Breast epithelium (tissue), 4 donors: ENCODE measurements at places on chromosomes 16 and 17. TPM values are rescaled to one million over a fixed set of nuclear protein-coding genes. Genes with fewer than 3 reads are reported as not detected.

DNA sequence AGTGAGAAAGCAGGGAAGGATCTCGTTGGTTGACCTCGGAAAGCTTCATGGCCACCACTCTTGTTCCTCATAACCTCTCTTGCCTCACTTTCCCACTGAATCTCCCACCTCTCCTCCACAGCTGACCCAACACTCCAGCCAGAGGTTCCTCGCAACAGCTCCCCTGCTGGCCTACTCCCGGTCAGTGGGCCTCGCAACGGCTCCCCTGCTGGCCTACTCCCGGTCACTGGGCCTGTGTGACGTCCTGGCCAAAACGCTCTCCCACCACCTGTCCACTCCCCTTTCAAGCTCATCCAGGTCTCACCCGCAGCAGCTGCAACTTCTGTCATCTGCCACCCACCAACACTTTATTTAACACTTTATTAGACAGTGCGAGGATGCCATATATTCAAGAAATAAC, 149.1 kb downstream of the VPS53 start:
- DNase-seq = no peak
- no peak overlapping the region for H3K4me3 ChIP-seq
- no peak overlapping the region for H3K27ac ChIP-seq
- no peaks in the 10 kb centered on the region for H3K27me3 ChIP-seq
- H3K36me3 ChIP-seq = no peaks in the 10 kb centered on the region
- no peaks in the 10 kb centered on the region for H3K4me1 ChIP-seq

DNA sequence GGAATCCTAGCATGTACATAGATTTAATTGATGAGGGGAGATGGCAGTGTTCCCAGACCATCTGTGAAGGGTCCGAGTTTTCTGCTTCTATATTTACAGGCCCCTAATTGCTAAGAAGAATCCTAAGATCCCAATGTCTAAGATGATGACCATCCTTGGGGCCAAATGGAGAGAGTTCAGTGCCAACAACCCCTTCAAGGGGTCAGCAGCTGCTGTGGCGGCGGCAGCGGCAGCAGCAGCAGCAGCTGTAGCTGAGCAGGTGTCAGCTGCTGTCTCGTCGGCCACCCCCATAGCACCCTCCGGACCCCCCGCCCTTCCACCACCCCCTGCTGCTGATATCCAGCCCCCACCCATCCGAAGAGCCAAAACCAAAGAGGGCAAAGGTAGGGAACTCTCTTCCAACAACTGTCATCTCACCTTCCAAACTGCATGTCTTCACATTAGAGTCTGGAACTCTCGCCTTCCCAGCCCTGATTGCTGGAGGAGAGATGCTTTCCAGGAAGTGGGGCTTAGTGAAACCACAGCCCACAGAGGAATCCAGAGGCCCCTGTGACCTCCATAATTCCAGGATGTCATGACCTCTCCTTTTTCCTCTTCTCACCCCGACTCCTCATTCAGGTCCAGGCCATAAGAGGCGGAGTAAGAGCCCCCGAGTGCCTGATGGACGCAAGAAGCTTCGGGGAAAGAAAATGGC, 4.7 kb downstream of the CHD3 start:
- peaks cover 10% of the 10 kb centered on the region for H3K4me1 ChIP-seq
- H3K27me3 ChIP-seq = no peaks in the 10 kb centered on the region
- no peak overlapping the region for H3K27ac ChIP-seq
- DNase-seq = no peak
- H3K4me3 ChIP-seq = no peak overlapping the region

DNA sequence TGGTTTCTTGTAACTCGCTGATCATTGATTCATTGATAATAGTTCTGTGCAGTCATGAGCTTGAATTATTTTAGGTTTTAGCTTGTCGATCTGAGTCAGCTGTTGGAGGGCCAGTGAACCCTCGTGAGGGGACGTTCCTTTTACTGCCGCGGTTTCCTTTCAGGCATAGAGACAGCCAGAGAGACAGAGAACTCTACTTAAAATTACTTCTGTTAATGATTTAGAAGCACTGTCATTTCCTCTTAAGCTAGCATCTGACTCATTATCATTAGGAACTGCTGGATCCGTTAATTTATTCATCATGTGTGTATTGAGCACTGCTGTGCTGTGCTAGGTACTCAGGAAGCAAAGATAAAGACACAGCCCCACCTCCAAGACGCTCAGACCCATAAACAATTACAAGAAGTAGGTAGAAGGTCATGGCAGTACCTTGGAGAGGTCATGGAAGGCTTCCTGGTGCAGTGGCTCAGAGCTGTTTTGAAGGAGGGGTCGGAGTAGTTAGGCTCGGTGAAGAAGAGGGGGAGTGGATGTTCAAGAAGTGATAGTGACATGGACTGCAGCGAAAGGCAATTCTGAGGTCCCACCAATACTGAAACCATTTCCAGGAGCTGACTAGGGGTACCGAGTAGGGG, 3.3 kb downstream of the PGS1 start:
- H3K4me1 ChIP-seq = peaks cover 31% of the 10 kb centered on the region
- no peaks in the 10 kb centered on the region for H3K36me3 ChIP-seq
- peak overlapping the region; percentile 78 for H3K27ac ChIP-seq
- no peaks in the 10 kb centered on the region for H3K27me3 ChIP-seq

DNA sequence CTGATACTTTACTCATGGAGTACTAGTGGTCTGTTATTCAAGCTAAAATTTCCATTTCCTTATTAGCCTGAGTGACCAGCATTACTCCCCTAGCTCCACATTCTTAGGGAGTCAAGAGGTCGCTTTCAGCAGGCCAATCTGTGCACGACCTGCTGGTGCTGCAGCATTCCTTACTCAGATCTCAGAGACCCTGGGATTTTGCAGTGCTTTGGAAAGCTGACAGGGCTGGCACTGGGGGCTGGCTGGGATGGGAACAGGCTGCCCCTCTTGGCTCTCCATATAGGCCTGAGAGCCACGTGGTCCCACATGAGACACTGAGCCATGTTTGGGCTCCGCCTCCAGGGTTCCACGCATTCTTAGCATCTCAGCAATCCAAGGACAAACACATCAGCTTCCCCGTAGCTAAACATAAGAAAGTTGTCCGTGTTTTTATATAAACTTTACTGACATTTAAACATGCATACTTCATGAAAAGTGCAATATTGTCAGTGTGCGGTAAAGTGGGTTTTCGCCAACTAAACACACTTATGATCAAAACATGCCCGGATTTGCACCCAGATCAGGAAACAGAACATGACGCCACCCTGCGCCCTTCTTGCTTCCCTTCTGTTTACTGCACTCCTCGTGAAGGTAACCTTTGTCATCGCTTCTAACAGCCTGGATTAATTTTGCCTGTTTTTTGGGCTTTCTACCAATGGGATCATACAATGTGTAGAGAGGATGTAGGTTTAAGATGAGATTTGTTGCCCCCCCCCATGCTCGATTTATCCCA, 254.5 kb upstream of the CACNG5 start:
- peak overlapping the region; percentile 26 for H3K27ac ChIP-seq
- no peak for DNase-seq
- no peaks in the 10 kb centered on the region for H3K4me1 ChIP-seq
- no peaks in the 10 kb centered on the region for H3K27me3 ChIP-seq
- no peak overlapping the region for H3K4me3 ChIP-seq
- H3K36me3 ChIP-seq = no peaks in the 10 kb centered on the region

DNA sequence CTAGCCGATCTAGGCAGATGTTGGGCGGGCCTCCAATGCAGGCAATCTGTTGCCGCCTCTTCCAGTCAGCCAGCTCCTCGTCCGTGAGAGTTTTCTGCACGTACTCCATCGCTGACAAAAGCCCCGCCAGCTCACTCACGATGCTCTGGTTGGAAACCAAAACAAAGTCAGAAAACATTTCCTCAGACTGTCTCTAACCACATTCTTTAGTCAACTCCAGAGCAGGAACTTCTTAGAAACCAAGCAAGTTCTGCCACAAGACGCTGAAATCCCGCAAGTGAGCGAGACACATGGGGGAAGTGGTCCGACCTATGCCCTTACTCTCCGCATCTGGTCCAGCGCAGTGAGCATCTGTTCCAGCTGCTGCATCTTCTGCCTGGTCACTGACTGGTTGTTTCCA, 49.1 kb downstream of the STAT5A start:
- H3K36me3 ChIP-seq = peaks cover 8% of the 10 kb centered on the region
- no peaks in the 10 kb centered on the region for H3K4me1 ChIP-seq
- no peak for DNase-seq
- H3K27me3 ChIP-seq = no peaks in the 10 kb centered on the region
- no peak overlapping the region for H3K4me3 ChIP-seq

GRCh38 chr17:54813896-54814295, 86.8 kb upstream of the TOM1L1 start:
- H3K36me3 ChIP-seq = no peaks in the 10 kb centered on the region
- no peaks in the 10 kb centered on the region for H3K27me3 ChIP-seq
- no peaks in the 10 kb centered on the region for H3K4me1 ChIP-seq
- H3K4me3 ChIP-seq = no peak overlapping the region

DNA sequence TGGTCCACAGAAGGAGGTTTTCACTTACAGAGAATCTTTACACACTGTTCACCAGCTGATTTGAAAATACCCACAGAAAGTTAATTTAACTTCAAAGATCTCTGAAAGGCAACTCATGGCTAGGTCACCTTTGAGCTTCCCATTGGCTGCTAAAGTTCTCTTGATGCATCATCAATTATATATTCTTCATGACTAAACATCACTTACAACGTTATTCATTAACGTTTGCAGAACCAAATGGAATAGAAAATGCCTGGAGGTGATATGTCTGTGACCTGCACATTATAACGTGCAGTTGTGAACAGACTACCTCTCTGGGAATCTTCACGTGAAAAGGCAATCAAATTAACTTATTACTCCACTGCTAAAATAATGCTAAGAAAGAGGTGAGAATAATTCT, 238.5 kb downstream of the ZFHX3 start:
- no peaks in the 10 kb centered on the region for H3K27me3 ChIP-seq
- no peaks in the 10 kb centered on the region for H3K36me3 ChIP-seq
- H3K4me1 ChIP-seq = no peaks in the 10 kb centered on the region
- no peak overlapping the region for H3K27ac ChIP-seq
- no peak for DNase-seq

DNA sequence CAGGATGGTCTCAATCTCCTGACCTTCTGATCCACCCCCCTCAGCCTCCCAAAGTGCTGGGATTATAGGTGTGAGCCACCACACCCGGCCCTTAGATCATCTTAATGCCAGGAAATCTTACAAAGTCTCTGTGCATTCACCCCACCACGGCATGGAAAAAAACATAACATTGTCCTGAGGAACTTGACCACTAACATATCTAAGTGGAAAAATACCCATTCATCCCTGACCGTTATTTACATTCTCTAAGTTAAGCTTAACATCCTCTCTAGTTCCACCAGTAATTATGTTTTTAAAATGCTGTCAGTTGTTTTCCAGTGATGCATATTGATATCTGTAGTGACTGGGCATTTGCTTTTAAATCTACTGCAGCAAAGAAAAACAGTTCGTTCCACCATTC, 3.4 kb upstream of the HID1 start:
- no peaks in the 10 kb centered on the region for H3K27me3 ChIP-seq
- no peak for DNase-seq
- H3K36me3 ChIP-seq = no peaks in the 10 kb centered on the region
- no peak overlapping the region for H3K4me3 ChIP-seq

- DNase-seq = no peak
- no peaks in the 10 kb centered on the region for H3K27me3 ChIP-seq
- peaks cover 24% of the 10 kb centered on the region for H3K4me1 ChIP-seq
- peak overlapping the region; percentile 62 for H3K27ac ChIP-seq
These were observed 3.9 kb downstream of the GLIS2 start for GRCh38 chr16:4319454-4320421.

GRCh38 chr16:12995721-12996372, 94.4 kb downstream of the SHISA9 start:
- H3K36me3 ChIP-seq = no peaks in the 10 kb centered on the region
- no peaks in the 10 kb centered on the region for H3K27me3 ChIP-seq
- no peak overlapping the region for H3K4me3 ChIP-seq
- no peak overlapping the region for H3K27ac ChIP-seq
- DNase-seq = no peak
- no peaks in the 10 kb centered on the region for H3K4me1 ChIP-seq

DNA sequence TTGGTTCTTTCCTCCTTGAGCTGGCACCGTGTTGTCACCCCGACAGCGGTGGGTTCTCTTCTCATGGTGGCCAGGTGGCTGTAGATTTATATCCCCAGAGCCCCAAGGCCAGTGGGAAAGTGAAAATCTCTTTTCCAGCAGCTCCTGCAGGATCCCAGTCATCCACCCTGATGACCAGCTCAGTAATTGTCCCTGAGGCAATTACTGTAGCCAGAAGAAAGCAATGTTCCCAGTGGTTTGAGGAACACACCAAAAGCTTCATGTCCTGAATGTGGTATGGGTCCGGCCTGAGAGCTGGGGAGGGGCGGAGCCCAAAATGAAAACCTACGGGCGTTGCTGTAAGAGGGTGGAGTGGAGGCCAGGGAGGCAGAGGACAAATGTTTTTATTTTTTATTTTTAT, 69.0 kb downstream of the WSB1 start:
- no peak overlapping the region for H3K27ac ChIP-seq
- H3K4me3 ChIP-seq = no peak overlapping the region
- no peaks in the 10 kb centered on the region for H3K27me3 ChIP-seq
- peak; percentile 15 for DNase-seq

DNA sequence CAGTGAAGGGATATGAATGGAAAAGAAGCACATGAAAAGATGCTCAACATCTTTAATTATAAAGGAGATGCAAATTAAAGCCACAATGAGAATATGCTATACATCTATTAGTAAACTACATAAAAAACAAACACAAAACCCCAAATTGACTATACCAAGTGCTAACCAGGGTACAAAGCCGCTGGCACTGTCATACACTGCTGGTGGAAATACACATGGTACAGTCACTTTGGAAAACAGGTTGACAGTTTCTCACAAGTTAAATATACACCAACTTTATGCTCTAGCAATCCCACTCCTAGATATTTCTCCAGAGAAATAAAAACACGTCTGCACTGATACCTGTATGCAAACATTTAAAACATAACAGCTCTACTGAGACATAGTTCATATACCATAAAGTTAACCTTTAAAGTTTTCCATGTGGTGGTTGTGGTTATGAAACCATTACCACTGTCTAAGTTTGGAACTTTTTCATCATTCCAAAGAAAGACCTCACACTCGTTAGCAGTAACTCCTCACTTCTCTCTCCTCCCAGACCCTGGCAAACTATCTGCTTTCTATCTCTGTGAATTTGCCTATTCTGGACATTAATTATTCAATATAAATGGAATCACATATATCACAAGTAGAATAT, 42.7 kb downstream of the ADGRG5 start:
- H3K27me3 ChIP-seq = no peaks in the 10 kb centered on the region
- no peak for DNase-seq
- no peaks in the 10 kb centered on the region for H3K36me3 ChIP-seq
- no peak overlapping the region for H3K27ac ChIP-seq
- H3K4me1 ChIP-seq = no peaks in the 10 kb centered on the region
- H3K4me3 ChIP-seq = no peak overlapping the region

- no peaks in the 10 kb centered on the region for H3K27me3 ChIP-seq
- peak; percentile 29 for DNase-seq
- peak overlapping the region; percentile 97 for H3K27ac ChIP-seq
- H3K4me1 ChIP-seq = no peaks in the 10 kb centered on the region
- H3K4me3 ChIP-seq = peak overlapping the region; percentile 83
- H3K36me3 ChIP-seq = no peaks in the 10 kb centered on the region
These were observed 677 bp downstream of the SNTB2 start for GRCh38 chr16:69187446-69188235.

UNC45B gene
- total RNA-seq = not detected

FOXC2 gene
- 0.15 TPM for total RNA-seq

PRSS22 gene
- not detected for total RNA-seq

GP1BA gene
- total RNA-seq = not detected

GAS2L2 gene
- 0.32 TPM for total RNA-seq

PLSCR3 gene
- 16.0 TPM for total RNA-seq

TBC1D16 gene
- total RNA-seq = 27.1 TPM

NPB gene
- total RNA-seq = 2.0 TPM

SULT1A1 gene
- 54.1 TPM for total RNA-seq

HBA1 gene
- total RNA-seq = 15.2 TPM
